T-helper 17 cell (primary cell): ENCODE measurements at places on chromosomes 16 and 17.

DNA sequence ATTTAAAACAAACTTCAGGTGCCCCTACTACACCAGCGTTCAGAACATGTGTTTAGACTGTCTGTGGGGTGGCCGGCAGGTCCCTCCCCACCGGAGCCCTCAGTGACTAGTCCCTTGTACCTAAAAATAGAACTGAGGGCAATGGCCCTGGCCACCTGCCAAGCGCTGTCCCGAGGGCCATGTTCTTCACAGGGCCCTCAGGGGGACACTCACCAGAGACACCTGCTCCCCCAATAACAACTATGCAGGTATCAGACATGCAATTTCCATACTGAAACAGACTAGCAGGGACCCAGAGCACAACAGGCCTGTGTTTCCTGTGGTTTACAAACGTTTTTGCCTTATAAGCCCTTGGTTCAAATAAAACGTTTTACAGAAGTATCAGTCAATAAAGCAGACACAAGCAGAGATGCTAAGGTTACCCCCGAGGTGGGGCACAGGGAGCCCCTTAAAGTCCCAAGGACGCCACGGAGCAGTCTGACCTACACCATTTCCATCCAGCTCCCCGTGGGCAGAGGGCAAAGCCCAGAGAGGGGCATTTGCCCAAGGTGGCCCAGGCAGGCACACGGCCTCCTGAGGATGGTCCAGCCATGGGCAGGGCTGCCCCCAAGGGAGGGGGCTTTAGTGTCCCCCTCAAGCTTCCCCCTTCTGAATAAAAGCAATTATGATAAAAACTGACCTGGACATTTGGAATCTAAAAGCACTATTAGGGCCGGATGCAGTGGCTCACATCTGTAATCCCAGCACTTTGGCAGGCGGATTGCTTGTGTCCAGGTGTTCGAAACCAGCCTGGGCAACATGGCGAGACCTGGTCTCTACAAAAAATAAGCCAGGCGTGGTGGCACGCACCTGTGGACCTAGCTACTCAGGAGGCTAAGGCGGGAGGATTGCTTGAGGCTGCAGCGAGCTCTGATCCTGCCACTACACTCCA is 896 bp upstream of the MYLK3 start:
- DNase-seq: no peak

DNA sequence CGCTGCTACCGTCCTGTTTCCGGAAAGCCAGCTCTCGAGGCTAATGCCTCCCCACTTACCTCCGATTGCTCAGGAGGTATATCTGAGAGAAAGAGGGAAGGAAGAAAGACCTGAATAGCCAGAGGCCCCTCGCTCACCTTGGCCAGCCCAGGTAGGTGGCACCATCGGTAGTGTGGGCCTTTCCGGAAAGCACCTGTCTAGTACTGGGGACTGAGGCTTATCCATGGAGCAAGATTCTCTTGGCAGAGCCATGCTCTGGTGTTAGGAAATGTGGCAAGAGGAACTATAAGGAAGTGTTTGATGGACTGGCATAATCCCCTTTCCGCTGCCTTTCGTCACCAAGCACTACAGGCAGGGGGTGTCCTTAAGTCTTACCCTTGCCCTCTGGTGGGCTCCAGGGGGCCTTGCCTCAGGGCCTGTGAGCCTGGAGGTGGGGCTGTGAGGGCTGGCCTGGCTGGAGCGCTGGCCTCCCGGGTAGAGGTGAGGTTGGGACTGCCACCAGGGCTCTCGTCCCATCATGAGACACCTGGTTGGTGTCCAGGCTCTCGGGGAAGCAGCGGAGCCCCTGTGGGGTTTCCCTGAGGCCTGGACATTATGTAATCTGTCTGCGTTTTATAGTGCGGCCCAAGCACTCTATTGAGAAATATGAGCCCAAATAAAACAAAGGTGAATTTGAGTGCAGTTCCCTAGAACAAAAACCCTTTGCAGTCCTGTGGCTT is 2.9 kb downstream of the CMIP start:
- no peak for DNase-seq

DNA sequence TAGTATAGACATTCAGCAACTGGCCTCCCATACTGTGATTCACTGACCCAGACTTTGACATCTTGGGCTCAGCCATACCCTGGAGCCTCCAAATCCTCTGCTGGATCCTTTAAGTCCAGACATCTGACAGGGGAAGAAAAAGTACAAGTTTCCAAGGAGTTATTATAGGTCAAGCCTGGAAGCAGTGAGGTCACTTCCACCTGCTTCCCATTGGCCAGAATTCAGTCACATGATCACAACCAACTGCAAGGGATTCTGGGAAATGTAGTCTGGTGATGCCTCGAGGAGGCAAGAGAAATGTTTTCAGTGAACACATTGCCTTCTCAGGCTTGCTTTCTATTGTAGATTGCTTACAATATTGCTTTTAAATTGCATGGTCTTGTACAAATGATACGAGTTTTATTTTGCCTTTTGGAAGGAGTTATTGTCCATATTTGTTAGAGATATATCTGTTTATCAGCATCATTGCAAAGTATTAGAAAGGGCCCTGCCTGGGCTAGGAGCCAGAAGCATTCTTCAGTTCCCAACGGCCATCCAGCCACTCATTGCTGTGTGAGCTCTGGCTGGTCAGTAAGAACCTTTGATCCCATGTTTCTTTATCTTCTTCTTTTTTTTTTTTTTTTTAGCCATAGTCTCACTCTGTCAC is 696.9 kb downstream of the WWOX start:
- no peak for DNase-seq

GRCh38 chr16:66521951-66522771 is 27.8 kb downstream of the TK2 start:
- DNase-seq: peak; percentile 77

- DNase-seq: peak; percentile 7
These were observed 477 bp downstream of the CENPV start for GRCh38 chr17:16352667-16353316.

- no peak for DNase-seq
These were observed 14.1 kb downstream of the TP53 start for GRCh38 chr17:7673239-7673638.

GRCh38 chr17:60534010-60534555 is 8.0 kb upstream of the APPBP2 start:
- DNase-seq: no peak

GRCh38 chr17:75698659-75699058 is 22.6 kb upstream of the ITGB4 start:
- no peak for DNase-seq

DNA sequence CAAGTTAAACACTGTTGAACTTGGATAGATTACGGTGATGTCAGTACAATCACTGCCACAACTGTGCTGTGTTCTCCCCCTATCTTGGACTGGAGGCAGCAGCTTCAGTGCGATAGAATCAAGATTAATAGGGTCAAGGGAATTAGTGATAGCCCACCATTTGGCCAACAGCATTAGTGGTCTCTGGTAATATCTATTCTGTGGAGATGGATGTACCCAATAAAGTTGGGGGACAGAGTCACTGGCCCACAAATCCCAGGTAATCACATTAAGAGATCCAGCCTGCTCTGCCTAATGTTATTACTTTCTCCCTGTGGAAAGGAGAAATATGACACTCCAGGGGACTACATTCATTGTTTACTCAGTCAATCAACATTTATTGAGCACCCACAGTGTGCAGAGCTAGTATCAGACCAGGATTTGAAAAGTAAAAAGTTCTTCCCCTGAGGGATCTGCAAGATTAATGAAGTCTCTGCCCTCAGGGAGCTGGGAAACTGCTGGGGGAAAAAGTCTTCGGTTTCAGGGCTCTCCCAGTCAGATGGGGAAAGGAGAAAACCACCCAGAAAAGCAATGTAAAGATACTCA is 23.6 kb upstream of the ATP5MC1 start:
- DNase-seq: no peak

DNA sequence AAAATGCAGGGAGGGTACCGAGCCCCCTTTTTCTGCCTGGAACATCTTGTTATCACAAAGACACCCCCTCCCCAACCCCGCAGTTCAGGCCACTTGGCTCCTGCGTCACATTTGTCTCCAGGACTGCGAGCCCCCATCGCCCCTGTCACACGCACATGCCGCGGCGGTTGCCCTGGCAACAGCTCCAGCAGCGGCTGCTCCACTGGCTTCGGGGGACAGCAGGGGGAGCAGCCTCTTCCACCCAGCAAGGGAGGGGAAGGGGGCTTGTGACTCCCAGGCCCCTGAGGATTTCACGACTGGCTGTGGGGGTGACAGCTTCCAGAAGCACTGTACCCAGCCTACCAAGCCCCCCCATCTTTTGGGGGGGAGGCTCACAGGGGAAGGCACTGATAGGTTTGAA is 2.6 kb downstream of the BAIAP3 start:
- no peak for DNase-seq

- DNase-seq: no peak
These were observed 87.0 kb downstream of the HELZ start for GRCh38 chr17:67157732-67158639.

DNA sequence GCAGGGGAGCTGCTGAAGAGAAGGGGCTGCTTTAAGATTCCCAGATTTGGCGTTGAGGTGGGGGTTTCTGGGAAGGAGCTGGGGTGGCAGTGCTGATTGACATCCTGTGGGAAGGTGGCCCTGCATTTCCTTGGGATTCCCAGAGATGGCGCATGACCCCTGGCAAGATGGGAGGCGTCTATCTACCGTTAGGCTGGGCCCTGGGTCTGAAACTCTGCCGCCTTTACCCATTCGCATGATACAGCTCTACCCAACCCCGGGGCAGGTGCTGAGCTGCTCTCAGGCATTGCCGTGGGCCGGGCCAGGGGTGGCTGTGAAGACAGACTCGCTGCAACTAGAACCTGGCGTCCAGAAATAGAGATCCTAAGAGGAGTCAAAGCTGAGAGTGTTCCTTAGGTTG is 9.9 kb upstream of the MVD start:
- DNase-seq: no peak

DNA sequence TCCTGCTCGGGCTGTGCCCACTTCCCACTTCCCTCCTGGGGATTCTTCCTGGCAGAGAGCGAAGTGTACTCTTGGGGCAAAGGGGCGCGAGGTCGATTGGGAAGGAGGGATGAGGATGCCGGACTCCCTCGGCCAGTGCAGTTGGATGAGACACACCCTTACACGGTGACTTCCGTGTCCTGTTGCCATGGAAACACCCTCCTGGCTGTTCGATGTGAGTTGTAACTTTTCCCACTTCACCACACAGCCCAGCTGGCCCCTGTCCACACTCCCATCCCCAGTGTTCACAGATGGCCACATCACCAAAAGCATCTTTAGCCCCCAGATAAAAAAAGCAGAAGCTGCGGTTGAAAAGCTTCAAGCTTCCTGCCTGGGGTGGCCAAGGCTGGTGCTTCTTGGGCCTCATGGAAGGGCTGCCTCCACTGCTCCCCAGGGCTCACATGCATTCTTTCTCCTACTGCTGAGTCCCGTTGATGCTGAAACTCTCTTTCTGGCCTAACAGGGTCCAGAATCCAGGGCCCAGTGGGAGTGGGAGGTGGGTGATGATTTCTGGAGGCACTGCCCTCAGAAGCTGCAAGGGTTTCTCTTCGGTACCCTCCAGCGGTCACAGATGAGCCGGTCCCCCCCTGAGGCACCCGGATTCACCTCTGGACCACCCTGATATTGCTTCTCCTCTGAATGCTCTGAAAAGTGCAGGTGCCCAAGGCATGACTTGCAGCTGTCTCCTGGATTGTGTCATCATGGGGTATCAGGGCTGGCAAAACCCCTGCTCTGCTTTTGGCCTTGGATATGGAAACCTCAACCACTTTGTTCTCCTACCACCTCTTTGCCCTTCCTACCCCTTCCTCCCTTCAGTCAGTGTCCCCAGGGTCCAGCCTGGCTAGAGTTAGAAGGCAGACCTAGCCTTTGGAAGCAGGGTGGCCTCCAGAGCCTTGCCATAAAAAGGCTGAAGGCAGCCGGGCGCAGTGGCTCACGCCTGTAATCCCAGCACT is 2.2 kb upstream of the TRAF4 start:
- no peak for DNase-seq

DNA sequence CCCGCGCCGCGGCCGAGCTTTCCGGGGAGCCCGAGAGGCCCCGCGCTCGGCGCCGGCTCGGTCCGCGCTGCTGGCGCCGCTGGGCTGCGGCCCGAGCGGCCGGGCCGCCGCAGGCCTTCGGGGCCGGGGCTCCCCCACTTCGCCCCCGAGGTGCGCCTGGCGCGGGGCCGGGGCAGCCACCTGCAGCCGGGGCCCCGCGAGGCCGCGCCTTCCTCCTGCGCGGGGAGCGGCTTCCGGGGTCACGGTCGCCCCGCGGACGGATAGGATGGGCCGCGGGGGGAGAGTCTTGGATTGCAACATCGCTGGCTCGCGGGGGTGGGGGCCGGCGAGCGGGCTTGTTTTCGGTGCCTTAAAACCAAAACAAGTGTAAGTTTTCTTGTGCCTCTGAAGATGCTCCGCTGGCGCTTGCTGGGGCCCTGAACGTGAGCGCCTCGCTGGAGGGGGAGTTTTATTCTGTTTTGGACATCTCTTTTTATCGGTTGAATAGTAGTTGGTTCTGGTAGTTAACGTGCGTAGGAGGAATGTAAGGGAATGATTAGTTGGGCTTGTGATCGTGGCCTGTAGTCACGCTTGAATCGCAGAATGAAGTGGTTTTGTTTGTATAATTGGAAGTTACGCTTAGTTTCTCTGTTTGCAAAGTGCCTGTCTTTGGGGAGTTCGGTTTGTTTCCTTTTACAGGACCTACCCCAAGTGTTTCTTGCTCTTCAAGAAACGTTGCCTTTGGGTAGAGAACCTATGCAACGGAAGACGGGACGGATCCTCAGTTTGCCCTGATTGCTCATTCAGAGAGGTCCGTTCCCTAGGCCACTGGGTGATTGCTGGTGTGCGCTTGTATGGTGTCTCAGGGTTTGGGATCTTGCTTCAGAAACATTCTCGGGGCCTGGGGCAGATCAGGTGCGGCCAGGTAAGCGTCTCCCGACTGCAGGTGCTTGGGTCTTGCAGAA is 724 bp downstream of the UBE2I start:
- peak; percentile 43 for DNase-seq

GRCh38 chr16:86886651-86887050 is 308.3 kb downstream of the FOXL1 start:
- DNase-seq: no peak

DNA sequence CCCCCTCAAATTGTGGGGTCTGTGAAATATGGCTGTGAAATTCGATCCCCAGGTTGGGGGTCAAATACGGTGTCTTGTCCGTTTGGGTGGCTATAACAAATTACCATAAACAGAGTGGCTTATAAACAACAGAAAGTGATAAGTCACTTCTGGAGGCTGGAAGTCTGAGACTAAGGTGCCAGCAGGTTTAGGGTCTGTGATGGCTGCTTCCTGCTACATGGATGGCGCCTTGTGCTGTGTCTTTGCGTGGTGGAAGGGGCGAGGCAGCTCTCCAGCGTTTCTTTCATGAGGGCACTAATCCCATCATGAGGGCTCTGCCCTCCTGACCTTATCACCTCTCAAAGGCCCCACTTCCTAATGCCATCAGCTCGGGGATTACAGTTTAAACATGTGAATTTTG is 120.0 kb downstream of the IRF8 start:
- no peak for DNase-seq
